NCI-H748 treated with DMSO at 0.1 percent for 48 hours (cell line): ENCODE measurements at places on chromosomes 7 and 10.

DNA sequence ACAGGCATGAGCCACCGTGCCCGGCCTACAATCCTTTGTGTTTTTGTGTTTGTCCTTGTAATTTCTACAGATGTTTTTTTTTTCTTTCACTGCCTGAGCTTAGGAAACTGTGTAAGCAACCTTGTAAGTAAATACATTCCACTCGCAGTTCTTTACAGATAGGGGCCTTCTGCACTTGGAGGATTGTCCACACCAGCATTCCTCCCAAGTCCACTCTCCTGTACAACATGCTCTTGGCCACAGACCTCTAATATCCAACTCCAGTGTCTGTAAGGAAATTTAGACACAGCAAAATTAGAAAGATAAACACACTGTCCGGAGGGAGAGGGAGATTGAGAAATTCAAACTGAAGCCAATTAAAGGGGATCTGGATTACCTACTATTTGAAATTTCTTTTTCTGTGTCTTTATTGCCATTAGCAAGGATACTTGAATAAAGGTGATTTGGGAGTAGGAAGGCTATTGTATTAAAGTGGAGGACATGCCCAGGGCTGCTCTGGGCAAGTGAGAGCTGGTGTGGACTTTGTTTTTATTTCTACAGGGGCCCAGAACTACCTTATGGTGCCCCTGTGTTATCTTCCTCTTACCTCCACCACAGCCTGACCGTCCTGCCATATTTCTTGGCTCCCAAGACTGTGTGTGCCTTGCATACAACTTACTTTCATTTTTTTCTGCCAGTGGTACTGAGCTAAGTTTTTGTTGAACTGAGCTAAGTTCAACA, 9.7 kb downstream of the MXI1 start:
- DNase-seq: no peak

- no peak for DNase-seq
These were observed 514.5 kb downstream of the PTPRN2 start for GRCh38 chr7:158072991-158073730.

DNA sequence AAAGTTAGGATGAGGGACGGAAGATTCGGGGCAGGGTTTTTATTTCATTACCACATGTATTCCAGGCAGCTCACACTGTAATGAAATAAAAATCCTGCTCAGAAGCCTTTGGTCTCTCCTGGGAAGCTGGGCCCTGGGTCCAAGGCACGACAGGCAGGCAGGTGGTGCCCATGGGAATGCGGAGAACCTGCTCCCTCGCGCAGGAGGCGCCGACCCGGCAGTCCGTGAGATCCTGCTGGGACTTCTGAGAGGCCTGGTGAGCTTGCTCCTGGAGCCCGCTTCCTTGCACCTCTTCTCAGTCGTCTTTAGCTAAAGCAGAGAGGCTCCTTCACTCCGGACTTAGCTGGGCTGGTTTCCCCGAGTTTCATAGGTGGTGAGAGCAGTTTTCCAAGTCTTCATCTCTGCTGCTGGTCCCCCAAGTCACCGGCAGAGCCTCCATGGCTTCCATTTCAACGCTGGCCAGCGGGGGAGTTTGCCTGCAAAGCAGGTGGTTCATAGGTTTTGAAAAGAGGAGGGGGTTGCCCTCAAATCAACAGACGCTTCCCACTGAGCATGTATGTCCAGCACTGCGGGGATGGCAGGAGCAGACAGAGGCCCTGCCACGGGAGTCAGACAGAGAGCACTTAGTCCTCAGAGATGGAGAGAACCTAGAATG, 24.5 kb downstream of the IL15RA start:
- DNase-seq: no peak

GRCh38 chr7:150847536-150847935, 4.8 kb upstream of the AOC1 start:
- DNase-seq: no peak

DNA sequence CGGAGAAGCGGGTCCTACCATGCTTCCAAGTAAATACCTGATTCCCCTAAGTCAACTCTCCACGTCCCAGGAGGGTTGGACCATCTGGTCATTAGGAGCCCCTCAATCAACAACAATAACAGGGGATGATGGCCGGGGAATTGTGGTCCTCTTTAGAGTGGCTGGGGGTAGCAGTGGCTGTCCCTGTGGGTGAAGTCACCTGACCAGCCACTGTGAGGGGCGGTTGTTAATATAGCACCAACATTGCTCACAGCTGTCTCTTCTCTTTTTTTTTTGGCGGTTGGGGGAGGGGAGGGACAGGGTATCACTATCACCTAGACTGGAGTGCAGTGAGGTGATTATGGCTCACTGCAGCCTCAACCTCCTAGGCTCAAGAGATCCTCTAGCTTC, 67.9 kb downstream of the SPDYE5 start:
- DNase-seq: no peak

- DNase-seq: no peak
These were observed 61.4 kb upstream of the STEAP1B start for GRCh38 chr7:22561321-22561811.

DNA sequence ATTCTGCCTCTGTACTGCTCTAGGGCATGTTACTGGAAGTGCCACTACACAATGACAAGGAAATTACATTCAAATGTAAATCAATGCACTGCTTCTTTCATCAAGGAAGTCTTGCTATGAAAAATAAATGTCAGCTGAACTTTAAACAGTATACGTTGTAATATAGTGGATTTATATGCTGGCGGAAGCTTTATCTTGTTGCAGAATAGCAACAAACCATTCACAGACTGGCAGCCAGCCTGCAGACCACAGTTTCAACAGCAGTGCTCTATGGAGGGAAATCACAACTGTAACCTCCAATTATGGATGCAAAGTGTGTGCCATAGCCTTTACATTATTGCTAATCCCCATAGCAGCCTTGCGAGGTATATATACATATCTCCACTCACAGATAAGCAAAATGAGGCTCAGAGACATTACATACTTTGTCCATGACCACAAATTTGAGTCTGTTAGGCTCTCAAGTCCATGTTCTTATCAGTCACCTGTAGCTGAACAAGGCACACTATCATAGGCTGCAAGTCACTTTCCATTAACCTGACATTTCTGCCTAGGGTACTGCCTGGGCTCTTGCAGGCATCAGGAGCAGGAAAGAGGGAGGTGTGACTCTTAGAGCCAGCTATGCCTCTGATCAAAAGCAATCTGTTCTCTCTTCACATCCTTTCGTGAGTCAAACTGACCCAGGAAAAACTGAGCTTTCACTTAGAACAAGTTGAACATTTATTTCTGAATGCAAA, 22.6 kb downstream of the COL28A1 start:
- DNase-seq: no peak

DNA sequence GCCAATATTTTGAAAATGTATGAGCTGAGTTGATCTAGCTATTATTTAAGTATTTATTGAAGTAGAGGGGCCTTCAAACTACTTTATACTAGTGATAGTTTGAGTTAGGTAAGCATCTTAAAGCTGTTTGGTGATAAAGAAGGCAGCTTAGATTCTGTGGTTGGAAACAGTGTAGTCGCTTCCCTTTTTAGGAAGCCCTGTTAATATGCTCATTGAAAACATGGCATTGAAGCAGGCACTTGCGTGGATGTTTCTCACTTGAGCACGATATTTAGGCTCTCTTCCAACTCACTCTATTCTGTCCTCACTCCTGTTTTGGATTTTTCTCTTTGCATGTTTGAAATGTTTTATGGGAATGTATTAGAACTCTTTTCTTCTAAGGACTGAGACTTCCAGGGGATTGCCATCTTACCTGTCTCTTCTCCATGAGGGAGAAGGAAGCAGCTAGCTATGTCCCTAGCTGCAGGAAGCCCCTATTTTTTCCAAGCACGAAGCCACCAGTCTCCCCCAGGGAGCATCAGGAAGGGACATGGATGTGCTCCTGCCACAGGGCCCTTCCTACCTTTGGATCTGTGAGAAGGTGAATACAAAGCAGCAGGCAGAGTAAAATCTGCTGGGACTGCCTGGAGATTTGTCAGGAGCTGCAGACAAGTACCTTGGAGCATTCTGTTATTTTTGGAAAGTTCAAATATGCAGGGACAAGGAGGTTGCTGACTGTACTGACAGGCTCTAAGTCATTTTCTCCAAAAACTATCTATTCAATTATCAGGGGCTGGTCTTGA, 22.0 kb upstream of the BMPR1A start:
- DNase-seq: no peak

- no peak for DNase-seq
These were observed 66.4 kb upstream of the JAZF1 start for GRCh38 chr7:28246921-28247461.

DNA sequence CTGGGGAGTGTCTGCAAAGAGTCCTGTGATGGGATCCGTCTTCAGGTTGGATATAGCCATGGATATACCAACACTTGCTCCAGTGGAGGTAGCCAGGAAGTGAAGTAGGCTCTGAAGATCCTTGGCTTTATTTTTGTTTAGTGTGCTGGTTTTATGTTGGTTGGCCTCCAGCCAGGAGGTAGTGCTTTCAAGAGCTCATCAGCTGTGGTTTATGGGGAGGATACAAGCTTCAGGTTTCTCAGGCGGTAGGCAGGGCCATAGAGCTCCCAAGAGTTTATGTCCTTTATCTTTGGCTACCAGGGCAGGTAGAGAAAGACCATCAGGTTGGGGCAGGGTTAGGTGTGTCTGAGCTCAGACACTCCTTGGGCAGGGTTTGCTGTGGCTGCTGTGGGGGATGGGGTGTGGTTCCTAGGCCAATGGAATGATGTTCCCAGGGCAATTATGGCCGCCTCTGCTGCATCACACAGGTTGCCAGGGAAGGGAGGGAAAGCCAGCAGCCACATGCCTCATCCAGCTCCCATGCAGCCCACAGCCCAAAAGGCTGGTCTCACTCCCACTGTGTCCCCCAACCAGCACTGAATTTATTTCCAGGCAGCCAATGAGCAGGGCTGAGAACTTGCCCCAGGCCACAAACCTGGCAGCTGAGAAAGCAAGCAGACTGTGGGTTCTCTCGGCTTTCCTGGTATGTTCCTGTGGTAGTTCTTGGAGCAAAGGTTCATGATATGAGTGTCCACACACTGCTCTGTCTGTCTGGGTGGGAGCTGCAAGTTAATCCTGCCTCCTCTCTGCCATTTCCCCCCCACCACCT, 67.0 kb upstream of the PRLHR start:
- peak; percentile 31 for DNase-seq

- no peak for DNase-seq
These were observed 54.7 kb upstream of the AFAP1L2 start for GRCh38 chr10:114458955-114459354.

DNA sequence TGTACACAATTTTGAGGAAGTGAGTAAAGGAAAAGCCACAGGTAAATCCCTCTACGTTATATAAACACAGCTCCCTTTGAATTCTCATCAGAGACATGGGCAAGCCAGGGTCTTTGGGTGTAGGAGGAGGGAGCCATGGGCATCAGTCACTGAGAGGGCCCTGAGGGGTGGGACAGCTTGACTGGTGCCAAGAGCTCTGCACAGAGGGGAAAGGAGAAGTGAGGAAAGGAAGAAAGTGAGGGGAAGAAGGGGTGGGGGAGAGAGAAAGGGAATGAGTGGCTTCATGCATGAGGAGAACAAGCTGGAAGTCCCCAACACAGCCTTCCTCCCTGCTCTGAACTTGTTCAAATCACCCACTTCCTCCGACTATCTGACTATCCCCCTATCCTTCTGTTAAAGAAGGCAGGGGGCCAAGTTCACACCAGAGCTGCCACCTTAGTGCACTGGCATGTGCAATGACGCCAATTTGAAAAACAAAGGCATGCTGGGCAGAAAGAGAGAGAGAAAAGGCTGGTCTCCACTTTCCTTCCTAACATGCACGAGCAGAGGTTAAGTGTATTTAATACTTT, 16.4 kb upstream of the RNF148 start:
- DNase-seq: no peak

DNA sequence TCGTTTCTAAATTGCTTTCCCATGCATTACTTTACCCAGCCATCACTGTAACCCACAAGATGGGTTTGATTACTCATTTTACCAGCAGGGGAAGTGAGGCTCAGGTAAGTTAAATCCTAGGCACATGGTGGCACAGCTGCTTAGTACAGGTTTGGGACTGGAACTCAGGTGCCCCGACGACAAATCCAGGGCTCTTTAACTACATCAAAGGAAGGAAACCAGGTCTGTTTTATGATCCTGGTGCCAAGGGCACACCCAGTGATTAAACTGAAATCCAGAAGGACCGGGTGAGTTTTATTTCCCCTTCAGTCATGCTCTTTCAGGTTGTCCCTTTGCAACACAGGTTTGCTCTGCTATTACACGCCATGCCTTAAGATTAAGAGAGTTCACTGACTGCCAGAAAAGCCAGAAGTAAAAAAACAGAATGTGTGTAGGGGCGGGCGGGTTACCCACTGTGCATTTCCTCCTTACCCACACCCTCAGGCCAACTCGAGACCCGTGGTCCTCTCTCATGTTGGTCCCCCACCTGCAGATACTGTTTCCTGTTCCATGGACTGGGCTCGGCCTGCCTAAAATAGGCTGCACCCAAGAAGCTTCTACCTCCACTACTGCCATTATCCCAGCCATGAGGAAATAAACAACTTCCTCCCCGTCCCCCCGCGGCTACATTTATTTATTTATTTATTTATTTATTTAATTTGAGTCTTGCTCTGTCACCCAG, 55.1 kb upstream of the KDM7A start:
- DNase-seq: no peak

DNA sequence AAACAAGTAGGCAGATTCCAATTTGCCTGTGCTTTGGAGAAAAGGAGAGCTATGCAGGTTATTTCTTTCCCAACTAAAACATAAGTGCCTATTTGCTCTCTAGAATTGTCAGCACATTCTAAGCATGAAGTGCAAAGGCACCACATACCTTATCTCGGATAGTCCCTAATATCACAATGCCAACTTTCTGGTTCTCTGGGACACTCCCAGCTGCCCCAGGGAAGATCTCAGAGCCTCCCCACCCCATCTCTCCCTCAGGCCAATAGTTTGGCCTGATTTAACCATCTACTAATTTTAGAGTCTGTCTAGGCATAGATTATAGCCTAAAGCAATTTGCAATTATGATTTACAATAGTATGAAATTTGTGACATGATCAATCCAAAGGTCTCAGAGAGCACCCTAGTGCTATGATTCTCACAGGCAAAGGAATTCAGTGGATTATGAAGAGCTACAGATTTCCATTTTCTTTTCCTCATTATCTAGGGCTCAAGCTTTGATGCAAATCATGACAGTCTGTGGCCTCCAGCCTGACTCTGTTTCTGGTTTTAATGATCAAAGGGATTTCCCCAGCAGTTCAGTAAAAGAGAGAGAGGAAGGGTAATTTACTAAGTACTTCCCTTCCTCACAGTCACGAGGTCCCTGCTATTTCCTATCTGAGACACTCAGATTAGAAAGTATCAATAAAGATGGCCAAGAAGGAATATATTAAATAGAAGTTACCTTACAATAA, 29.0 kb upstream of the IL6 start:
- DNase-seq: no peak

DNA sequence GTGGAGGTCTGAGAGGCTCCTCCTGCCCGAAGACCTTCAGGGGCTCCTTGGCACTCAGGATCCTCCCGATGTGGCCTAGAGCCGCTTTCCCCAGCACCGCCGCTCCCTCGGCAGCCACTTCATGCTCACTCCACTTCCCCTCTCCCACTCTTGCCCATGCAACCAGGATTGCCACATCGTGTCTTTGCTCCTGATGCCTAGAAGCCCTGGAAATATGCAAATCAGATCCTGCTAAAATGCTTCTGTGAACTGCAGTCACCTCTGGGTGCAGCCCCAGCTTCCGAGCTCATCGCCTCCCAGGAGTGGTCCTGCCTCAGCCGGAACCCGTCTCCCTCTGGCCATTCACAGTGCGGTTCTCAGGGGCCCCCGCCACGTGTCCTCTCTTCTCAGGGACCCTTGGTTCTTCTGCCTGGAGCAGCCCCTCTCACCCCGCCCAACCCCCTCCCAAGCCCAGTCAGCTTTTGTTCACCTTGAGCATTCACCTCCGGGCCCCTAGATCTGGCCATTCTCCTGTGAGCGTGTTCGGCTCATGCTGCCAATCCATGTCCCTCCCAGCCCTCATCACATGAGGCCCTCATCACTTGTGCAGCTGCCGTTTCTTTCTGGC, 175.5 kb downstream of the ADARB2 start:
- no peak for DNase-seq
